ENCODE measurements at places on chromosomes 3 and 15.

DNA sequence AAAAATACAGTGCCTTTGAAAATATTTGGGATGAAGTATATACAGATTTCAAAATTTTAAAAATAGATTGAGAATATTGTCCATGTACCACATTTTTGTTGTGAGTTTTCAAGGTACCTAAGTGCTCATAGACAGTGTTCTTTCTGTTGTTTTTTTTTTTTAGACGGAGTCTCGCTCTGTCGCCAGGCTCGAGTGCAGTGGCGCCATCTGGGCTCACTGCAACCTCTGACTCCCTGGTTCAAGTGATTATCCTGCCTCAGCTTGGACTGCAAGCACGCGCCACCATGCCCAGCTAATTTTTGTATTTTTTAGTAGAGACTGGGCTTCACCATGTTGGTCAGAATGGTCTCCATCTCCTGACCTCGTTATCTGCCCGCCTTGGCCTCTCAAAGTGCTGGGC, 223.9 kb downstream of the MCTP2 start:
- no peak for DNase-seq

GRCh38 chr15:38351466-38351865, 98.8 kb downstream of the SPRED1 start:
- no peak for DNase-seq

- no peak for DNase-seq
These were observed 388.2 kb downstream of the CACNA2D3 start for GRCh38 chr3:54510506-54510905.

- no peak for DNase-seq
These were observed 47.6 kb downstream of the LARS2 start for GRCh38 chr3:45435961-45436360.

DNA sequence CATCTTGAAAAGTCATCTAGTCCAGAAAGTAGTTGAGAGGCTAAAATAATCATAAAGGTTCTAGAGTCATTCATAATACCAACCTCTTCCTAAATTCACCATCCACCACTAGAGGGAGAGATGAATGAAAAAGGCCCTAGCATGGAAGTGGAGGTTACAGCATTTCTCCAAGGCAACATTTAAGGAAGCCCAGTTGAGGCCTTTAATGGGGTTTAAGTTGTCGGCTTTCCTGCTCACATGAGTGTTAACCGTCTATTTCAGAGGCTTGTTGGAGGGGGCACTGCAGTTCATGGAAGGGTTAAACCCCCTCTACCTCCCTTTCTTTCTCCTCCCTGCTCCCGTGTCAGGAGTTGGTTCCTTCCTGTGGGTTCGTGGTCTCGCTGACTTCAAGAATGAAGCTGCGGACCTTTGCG, 3.8 kb upstream of the SLCO3A1 start:
- no peak for DNase-seq

- DNase-seq = no peak
These were observed 15.2 kb upstream of the RARRES1 start for GRCh38 chr3:158747417-158747816.

DNA sequence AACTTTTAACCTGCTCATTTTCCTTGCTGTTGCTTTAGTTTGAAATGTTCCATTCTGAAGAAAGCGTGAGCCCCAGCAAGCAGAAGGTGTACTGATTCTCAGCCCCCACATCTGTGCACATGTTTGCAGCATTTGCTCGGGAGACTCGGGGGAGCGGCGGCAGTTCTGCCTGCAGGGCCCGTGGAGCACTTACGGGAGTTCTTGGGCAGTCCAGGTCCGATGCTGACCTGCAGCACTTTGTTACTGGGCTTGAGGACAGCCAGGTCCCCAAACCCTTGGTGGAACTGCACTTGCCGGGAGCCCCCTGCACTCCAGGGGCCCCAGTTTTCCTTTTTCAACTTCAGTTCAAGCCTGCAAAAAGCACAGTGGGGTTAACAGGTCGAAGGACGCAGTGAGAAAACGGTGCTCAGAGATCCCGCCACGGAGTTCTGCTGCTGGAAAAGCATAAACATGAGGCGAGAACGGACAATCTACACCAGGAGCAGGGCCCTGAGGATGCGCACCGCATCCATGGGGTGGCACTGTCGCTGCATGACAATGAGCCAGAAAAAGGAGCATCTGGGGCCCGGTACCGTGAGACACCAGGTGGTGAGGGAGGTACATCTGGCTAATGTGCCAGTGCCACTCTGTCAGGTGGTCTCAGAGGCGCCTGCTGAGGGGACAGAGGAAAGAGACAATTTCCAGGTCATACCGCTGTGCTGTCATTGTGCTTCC, 45.6 kb upstream of the LDHAL6B start:
- DNase-seq = peak; percentile 69

DNA sequence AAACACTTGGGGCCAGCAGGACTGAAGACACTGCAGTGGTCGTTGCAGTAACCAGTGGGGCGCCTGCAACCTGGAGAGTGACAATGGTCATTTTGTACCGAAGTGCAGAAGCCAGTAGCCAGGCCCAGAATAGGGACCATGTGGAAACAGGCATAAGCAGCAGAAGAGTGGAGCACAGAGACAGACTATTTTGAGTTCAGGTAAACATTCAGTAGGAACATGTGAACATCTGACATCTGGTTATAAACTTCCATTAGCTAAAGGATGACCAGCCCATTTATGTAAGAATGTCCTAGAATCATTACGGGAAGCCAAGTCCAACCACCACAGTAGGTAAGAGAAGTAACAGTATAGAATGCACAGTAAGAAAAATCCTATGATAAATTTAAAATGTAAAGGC, 32.4 kb upstream of the TKT start:
- DNase-seq = no peak

- DNase-seq = no peak
These were observed 182.7 kb downstream of the MEX3B start for GRCh38 chr15:81863162-81863561.

DNA sequence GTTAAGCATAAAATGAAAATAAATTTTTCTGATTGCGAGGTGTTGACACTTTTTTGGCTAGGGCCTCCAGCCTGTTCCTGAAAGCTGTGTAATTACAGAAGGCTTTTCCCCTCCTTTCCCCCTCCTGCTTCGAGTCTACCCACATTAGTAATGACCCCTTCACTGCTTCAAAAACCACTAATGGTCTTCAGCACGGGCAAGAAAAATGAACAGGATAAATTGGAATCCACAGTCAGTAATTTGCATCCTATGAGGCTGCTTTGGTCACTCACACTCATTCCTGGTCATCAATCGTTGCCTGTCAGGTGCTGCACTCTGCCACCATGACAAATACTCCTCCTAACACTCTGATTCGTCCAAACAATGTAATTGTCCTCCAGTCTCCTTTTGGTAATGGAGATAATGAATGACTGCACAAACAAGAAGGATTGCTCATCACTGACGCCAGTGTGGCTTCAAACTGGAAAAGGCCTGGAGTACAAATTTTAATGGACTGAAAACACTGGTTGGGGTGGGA, 148.6 kb downstream of the MEIS2 start:
- no peak for DNase-seq

All from NCI-H526 treated with DMSO at 0.1 percent for 48 hours (cell line).